CD4-positive, alpha-beta T cell treated with Interleukin-15 for 1 hour (primary cell): ENCODE measurements at places on chromosomes 16 and 17.

- DNase-seq, result no peak
These were observed 84.9 kb downstream of the TMEM114 start for GRCh38 chr16:8505327-8505991.

DNA sequence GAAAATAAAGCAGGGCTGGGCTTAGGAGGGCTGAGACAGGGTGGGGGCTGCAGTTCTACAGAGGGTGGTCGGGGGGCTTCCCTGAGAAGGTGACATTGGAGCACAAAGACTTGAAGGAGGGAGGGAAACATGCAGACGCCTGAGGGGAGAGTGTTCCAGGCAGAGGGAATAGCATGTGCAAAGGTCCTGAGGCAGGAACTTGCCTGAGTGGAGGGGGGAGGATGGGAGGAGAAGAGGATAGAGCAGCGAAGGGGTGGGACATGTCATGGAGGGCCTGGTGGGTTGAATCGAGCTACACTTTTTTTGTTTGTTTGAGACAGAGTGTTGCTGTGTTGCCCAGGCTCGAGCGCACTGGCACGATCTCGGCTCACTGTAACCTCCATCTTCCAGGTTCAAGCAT is 33.0 kb downstream of the GINS3 start:
- no peak for DNase-seq

DNA sequence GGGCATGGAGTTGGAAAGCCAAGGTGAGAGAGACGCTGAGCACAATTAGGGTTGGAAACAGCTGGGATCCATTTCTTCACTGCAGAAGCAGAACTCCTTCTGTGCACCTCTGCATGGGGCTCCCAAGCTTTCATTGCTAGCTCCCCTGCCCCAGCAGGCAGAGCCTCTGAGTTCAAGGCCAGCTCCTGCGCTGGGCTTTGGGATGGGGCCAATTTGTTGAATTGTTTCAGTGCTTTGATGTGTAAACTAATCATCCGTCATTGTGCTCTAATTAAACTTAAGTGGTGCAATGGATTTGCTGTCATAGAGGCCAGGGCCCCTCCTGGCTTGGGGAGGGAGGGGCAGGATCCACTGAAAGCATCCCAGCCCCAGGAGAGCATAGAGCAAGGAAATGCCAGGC is 13.5 kb upstream of the LYRM9 start:
- DNase-seq, result no peak

DNA sequence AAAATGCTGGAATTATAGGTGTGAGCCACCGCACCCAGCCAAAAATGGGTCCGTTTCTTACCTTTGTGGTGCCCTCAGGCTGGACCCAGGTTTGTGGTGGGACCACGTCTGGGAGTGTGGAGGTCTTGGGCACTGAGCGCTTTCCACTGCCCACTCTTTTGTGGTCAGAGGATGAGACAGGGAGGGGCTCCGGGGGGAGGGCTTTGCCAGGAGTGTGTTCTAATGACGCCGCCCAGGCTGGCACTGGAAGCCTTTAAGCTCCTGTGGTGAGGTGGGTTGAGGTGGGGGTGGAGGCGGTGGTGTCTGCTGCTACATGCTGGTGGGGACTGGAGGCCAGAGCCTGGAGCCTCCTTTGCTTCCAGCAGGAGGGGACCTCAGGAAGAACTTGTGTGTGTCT is 12.8 kb upstream of the ADCY7 start:
- no peak for DNase-seq

DNA sequence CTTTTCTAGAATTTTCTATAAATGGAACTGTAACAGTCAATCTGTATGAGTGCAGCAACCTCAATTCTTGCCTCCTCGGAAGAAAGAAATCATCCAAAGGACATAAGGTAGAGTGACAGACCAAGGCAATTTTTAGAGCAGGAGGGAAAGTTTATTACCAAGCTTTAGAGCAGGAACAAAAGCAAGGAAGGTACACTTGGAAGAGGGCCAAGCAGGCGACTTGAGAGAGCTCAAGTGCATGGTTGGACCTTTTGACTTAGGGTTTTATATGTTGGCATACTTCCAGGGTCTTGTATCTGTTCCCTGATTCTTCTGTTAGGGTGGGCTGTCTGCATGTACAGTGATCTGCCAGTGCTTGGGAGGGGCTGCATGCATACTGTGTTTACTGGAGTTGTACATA is 50.3 kb downstream of the SCNN1G start:
- no peak for DNase-seq

DNA sequence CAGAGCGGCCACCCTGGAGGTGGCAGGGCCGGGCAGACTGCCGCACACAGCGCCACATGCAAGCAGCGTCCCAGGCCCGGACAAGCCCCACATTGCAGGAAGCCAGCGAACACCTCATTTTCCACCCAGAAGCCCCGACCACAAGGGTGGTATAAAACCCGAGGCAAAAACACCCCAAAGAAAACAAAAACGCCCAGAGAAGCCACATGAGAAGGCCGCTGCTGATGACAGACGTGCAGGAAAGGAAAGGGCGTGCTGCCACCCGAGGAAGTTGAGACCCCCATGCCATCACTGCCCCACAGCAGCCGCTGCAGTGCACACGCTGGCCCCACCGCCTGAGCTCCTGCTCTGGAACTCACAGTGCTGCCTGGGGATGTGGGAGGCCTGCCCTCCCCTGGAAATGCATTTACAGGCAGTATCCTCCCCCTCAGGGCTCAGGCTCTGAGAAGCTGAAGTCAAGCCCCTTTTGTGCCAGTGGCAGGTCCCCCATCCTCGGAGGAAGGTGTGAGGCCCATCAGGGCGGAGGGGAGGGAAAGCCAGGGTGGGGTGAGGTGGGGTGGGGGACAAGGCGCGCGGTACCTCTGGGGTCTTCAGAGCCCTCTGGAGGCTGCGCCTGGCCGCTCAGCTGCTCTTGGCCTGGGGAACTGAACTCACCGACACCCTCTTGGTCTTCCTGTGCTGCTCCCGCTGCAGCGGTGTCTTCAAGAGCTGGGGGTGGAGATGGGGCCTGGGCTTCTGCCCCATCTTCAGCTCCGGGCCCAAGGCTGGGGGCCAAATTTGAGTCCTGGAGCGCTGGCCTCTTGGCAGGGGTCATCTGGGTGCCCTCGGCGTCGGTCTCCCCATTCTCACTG is 62.0 kb downstream of the IL21R start:
- DNase-seq, result peak; percentile 71

- no peak for DNase-seq
These were observed 22.1 kb upstream of the HNF1B start for GRCh38 chr17:37766971-37767370.

GRCh38 chr17:82295472-82295814 is 21.9 kb upstream of the CSNK1D start:
- DNase-seq, result no peak

DNA sequence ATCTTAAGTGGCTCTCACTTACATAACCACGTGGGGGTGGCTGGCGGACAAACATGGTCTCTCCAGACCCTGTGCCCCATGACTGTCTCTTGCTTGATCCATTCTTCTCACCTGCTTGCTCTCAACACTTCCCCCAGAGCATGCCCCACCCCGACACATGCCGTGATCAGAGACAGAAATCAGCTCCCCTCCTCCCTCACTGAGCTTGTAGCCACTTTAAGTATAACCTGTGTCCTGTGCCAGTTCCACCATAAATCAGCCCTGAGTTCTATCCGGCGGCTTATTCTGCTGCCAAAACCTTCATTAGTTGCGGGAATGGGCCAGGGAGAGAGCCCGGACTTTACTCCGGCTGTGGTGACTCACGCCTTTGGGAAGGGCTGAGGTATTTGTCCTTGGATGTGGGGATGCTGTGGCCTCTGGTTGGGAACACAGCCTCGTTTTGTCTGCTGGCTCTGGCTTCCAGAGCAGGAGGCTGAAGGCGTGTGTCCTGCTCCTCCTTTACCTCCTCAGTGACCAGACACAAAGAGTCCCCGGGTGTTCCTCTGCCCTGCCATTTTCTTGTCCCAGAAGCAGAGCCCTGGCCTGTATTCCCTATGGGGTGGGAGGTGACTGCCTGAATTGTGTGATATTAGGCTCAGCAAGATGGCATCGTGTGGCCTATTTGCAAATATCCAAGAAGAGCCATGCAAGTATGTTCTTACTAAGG is 21.1 kb downstream of the ANKRD40 start:
- no peak for DNase-seq

- DNase-seq, result no peak
These were observed 2.8 kb upstream of the ATXN2L start for GRCh38 chr16:28820016-28820415.

- peak; percentile 49 for DNase-seq
These were observed 910 bp downstream of the ITGAL start for GRCh38 chr16:30473231-30474073.

- DNase-seq, result no peak
These were observed 61.8 kb downstream of the EMP2 start for GRCh38 chr16:10518479-10519041.

GRCh38 chr17:68819465-68819864 is 135.7 kb downstream of the ABCA8 start:
- no peak for DNase-seq

DNA sequence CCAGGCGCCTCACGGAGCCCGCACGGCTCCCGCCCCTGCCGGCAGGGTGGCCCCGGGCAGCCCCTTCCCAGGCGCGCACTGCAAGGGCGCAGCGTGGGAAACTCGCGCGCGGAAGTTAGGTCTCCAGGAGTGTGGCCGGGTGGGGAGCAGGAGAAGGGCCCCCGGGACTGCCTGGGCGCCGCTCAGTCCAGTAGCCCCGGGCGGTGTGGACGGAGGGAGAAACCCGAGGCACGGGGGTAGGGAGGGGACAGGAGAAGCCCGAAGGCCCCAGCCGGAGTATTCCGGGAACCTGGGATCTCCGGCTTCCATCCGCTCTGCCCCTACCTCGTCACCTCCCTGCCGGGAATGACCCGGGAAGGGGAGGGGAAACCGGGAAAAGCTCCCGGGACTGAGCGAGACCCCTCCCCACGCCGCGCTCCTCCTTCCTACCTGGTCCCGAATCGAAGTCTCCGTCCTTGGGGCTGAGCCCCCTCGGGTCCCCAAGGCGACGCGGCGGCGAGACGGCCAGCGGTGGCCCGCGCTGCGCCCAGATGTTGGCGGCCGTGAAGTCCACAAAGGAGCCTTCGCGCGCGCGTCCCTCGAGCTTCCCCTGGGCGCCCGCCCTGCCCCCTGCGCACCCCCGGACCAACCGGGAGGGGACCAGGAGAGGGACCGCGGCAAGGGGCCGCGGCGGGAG is 418 bp downstream of the SOCS3 start:
- no peak for DNase-seq

DNA sequence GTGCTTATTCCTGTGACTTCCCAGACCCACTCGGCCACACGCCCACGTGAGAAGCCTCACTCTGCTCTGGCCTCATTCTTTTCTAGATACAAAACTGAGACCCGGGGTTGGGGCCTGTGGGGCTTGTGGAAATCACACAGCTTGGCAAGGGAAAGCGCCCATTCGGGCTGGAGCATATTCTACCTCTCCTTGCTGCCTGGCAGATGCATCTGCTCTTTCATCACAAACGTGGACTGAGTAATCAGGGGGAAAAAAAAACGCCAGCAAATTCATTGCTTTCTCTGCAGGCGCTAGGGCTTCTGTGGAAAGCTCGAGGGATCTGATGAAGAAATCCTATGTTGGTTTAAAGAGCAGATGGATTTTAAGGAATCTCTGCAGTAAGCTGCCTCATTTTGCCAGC is 44.4 kb downstream of the DNAH9 start:
- DNase-seq, result no peak

- DNase-seq, result no peak
These were observed 3.3 kb upstream of the ABCC3 start for GRCh38 chr17:50631195-50631907.

- no peak for DNase-seq
These were observed 13.3 kb upstream of the YWHAE start for GRCh38 chr17:1413281-1413791.

DNA sequence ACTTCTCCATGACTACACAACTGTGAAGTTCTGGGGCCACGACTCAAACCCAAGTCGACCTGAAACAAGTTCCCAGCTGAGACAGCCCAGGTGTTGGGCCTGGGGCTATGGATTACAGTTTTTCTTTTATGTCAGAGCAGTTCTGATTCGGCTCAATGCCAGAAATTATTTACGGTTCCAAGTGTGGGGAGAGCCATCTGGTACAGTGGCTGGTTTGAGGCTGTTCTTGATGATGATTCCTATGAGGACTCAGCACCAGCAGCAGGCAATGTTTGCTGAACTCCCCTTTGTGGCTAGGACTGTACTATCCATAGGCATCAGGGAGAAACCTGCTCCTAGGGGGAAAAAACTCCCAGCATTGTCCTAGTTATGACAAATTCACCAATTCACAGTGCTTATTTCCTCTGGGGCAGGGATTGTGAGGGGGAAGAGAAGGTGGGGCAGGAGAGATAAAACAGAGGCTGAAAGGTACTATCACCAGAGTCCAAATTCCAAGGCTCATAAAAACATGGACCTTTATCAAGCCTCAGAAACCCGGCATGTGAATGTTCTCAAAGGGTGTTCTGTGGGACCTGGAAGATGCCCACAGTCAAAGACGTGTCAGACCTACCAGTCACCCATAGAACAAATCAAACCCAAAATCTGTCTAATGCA is 18.2 kb upstream of the CMTM4 start:
- no peak for DNase-seq

- no peak for DNase-seq
These were observed 29.0 kb upstream of the IRF8 start for GRCh38 chr16:85869785-85870558.

GRCh38 chr16:76571755-76572154 is 294.6 kb downstream of the CNTNAP4 start:
- DNase-seq, result no peak

GRCh38 chr17:1590747-1591473 is 28.3 kb upstream of the PITPNA start:
- no peak for DNase-seq

- DNase-seq, result no peak
These were observed 115.1 kb upstream of the ANKFN1 start for GRCh38 chr17:56038131-56038530.

DNA sequence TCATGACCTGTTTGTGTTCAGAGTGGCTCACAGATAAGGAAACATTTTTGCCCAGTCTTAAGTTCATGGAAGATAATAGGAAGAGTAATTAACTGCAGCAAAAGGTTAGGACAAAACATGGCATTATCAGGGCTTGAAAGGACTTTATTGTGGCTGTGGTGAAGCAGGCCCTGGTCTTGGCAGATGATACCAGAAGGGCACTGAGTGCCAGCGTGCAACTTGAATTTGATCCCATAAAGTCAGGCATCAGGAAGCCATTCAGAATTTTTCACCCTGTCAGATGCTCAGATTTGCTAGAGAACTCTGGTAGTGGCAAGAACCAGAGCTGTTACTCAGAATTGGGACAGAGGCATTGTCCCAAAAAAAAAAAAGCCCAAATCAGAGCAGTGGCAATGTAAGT is 11.2 kb upstream of the COG7 start:
- no peak for DNase-seq

GRCh38 chr17:16933317-16934132 is 38.4 kb downstream of the TNFRSF13B start:
- DNase-seq, result no peak
